ENCODE measurements at places on chromosomes 11 and 22.

DNA sequence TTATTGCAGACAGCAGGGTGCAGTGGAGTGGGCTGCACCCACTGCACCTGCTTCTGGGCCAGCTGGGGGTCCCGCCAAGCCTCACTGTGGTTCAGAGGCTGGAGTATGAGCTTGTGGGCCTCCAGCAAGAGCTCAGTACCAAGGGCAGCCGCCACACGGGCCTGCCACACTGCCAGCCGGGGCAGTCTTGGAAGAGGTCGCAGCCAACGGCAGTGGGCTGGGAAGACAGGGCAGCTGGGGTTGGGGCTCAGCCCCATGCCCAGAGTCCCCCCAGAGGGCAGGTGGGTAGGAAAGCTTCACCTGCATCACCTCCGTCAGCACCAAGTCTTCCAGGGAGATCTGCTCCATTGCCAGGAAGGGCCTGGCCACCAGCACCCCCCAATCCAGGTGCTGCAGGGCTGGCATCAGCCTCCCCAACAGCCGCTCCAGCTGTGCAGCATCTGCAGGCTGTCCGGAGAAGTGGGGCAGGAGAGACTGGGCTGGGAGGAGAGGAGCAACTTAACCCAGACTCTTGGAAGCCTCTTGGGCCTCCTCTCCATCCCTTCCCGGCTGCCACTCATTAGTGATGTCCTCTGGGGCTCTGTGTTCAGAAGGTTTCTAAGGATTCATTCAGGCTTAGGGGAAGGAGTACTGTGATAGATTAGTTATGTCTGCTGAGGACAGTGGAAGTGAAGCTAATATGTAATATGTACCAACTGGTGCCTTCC lies 1.1 kb upstream of the GSTT4 start:
- DNase-seq = no peak

DNA sequence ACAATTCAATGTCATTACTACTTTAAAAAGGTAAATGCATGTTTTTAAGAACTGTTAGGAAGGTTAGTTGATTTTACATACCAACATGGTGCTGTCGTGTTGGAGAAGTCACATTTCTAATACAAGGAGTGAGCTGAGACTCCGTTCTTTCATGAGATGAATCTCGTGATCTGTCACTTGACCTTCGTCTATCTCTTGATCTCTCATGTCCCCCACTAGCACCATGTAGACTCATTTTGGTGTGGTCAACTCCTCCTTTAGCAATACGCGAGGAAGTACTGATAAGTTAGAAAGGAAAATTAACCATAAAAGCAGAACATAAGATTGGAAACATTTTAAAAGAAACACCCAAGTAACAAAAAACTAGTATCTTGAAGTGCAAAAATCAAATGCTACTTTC lies 41.5 kb downstream of the BTBD10 start:
- DNase-seq = no peak

- no peak for DNase-seq
These were observed 13.9 kb downstream of the RBM4B start for GRCh38 chr11:66663741-66664296.

DNA sequence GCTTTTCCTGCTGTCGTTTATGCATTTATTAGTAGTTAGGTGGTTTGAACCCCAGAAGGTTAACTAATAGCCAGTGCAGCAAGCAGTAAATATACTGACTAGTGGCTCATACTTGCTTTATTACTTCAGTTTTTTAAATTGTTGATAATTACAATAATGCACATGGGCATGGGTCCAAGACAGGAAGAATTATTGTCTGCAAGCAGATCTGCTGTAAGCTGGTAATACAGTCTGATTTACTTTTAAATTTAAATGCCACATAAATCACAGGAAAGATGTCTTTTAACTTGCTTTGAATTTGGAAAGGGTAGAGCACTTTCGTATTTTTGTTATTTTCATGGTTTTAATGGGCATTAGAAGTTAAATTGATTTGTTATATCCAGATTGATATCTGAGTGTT lies 27.1 kb downstream of the APLP2 start:
- DNase-seq = no peak

DNA sequence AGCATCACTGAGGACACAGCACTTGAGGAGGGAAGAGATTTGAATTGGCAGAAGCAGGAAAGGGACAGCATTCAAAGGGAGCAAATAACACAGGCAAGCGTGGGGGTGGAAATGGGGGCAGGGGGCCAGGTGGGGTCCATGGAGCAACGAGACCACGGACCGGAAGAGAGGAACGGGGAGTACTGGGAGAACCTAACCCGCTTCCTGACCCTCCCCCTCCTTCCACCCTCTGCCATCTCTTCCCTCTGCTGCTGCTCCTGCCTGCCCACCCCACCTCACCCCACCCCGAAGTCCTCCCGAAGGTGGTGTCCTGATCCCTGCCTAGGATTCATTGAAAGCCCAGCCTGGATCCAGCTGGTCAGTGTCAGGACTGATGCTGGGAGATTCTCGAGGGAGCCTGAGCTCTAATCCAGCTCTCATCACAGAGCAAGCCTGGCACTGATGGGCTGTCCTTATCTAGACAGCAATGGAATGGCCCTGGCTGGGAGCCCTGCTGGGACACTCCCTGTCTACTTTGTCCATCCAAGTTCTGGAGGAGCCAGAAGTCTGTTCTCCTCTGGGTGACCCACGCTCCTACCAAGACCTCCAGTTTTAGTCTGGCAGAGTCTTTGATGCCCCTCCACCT lies 105.0 kb downstream of the TRIM29 start:
- no peak for DNase-seq

Measured in iPS-NIHi11 (cell line).